Eye (tissue), 1 donor: ENCODE measurements at places on chromosomes 7 and 10.

DNA sequence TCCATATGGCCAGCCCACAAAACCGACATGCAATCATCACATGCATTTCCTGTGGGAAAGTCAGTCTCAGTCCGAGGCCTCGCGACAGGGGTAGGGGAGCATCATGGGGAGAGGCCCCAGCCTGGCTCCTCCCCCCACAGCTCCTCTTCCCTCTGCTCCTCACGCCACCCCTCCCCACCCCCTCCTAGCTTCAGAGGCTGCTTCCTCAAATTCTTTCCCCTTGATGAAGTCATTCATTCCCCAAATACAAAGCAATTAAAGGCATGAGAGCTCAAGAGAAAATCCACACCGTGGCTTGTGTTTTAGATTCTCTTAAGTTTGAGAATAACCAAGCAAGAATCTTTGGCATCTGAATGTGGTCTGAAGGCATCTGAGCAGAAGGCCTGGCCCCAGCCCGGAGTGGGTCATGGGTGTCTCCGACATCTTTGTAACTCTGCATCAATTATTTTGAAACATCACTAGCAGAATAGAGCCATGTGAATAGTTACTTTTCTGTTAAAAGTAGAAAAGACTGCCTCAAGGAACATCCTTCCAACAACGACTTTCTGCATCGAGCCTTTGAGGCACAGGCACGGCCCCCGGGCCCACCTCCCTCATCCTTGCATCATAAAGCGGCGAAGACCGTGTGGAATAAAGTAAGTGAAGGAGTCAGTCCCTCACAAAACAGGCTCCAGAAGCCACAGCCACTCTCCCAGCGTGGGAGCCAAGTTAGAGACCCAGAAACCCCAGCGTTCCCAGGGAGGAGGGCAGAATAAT lies 90.9 kb downstream of the DIP2C start:
- peak; percentile 58 for DNase-seq

GRCh38 chr7:40331915-40332314 lies 197.1 kb downstream of the SUGCT start:
- DNase-seq: no peak

DNA sequence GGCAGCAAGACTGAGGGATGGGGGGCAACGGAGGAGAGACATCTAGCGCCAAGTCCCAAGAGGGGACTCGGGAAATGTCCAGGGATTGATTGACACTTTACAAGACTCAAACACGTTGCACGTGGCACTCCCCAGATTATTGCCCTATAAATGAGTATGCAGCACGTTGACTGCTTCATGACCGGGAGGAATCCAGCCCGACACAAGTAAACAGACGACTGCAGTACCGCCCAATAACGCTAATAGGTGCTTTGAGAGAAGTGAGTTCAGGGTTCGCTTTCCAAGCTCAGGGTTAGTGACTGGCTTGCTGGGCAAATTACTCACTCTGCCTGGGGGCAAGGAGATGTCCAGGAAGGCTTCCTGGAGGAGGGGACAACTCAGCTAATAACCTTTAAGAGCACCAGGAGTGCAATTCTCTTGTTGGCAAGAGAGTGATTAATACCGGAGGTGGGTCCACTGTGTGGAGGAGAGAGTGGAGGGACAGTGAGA lies 73.3 kb upstream of the MYL10 start:
- no peak for DNase-seq

- DNase-seq: no peak
These were observed 726.8 kb downstream of the PARD3 start for GRCh38 chr10:34088208-34088794.

GRCh38 chr10:24950439-24950838 lies 2.0 kb downstream of the PRTFDC1 start:
- DNase-seq: peak; percentile 15

GRCh38 chr10:93999401-93999851 lies 5.7 kb downstream of the PLCE1 start:
- DNase-seq: peak; percentile 35

GRCh38 chr10:20443094-20443493 lies 454.0 kb downstream of the NEBL start:
- DNase-seq: no peak

- DNase-seq: peak; percentile 67
These were observed 22.4 kb downstream of the ADCYAP1R1 start for GRCh38 chr7:31074403-31075085.

GRCh38 chr10:79932841-79933379 lies 16.0 kb downstream of the SFTPD start:
- no peak for DNase-seq

DNA sequence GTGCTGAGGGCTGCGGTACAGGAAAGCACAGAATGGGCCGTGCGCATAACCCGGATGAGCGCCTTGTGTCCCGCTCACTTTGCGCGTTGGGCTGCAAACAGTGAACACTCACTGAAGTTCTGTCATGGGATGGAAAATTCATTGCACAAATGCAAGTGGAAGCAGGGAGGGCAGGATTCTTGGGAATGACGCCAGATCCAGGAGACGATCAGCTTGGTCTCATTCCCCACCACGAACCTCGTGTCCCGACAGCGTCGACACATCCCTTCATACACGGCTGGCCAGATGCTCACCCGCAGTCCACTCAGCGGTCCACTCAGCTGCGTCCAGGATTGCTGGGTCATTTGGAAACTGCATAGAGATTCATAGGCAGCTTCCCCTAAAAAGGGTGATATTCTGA lies 607.1 kb downstream of the SDK1 start:
- DNase-seq: no peak

- no peak for DNase-seq
These were observed 80.3 kb upstream of the GNAI1 start for GRCh38 chr7:80054356-80054755.

- no peak for DNase-seq
These were observed 358.7 kb downstream of the PHF14 start for GRCh38 chr7:11332186-11332864.

DNA sequence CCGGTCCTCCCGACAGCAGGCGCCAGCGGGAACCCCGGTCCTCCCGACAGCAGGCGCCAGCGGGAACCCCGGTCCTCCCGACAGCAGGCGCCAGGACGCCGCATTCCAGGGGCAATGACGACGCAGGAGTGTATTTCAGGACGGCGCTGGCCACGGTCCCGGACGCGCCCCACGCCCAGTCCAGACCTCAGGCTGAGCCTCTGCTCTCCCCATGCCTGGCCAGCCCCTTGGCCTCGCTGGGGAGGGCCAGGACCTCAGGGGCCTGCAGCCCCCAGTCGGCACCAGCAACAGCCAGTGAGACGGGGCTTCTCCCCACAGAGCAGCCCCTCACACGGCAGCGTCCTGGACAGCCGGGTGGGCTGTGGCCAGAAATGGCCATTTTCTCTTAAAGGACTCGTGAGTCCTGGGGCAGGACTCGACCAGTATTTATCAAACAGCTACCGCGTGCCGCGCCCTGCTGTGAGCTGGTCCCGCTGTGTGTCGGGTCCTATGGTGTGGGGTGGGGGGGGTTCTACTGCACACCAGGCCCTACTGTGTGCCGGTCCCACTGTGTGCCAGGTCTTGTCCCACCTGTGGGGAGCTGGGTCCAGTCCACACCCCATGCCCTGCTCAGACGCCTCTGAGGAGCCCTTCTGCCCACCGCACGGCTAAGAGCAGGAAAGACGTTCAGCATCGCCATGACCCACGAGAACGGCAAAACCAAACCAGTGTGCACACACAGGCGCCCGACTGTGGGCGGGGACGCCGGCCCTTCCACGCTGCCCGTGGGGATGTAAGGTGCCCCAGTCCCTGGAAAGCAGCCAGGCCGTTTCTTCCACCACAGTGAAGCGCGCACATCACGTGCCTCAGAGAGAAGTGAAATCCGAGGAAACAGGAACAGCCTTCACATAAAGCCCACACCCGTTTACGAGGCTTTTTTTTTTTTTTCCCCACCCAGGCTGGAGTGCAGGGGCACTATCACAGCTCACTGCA lies 33.3 kb downstream of the GET4 start:
- peak; percentile 52 for DNase-seq

GRCh38 chr7:112203365-112203739 lies 2.8 kb downstream of the DOCK4 start:
- no peak for DNase-seq

DNA sequence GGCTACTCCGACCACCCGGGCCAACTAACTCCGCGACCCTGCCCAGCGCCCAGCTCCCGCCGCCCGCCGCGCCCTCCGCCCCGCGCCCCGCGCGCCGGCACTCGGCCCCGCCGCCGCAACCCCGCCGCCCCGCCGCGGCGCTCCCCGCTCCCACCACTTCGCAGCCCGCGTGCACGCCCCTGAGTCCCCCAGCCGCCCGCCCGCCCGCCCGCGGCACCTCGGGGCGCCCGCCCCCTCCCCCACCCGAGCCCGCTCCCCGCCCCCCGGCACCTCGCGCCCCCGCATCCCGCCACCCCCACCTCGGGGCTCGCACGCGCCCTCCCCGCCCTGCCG lies 598 bp downstream of the JAZF1 start:
- DNase-seq: no peak

- no peak for DNase-seq
These were observed 152.6 kb upstream of the PRR15 start for GRCh38 chr7:29410996-29411395.

- no peak for DNase-seq
These were observed 239.0 kb upstream of the MKI67 start for GRCh38 chr10:128365156-128365725.

DNA sequence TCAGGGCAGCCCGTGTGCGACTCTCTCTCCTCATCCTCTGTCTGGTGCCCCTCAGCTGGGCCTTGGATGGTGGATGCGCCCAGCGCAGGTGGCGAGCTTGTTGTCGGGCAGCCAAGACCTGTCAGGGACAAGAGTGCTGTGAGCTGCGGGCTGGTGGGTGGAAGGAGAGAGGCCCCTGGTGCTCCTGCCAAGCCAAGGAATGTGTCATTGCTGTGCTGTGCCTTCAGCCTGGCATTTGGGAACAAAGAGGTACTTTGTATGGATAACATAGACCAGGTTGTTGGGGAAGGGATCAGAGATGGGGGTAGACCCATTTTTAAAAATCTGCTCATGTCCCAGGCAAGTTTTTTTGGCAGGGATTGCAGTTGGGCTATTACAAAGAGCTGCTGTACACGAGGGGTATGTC lies 120.9 kb downstream of the PKD1L1 start:
- DNase-seq: no peak

GRCh38 chr7:157793973-157794745 lies 457.4 kb downstream of the DNAJB6 start:
- peak; percentile 87 for DNase-seq

GRCh38 chr7:30650421-30650808 lies 31.8 kb downstream of the CRHR2 start:
- DNase-seq: peak; percentile 75

DNA sequence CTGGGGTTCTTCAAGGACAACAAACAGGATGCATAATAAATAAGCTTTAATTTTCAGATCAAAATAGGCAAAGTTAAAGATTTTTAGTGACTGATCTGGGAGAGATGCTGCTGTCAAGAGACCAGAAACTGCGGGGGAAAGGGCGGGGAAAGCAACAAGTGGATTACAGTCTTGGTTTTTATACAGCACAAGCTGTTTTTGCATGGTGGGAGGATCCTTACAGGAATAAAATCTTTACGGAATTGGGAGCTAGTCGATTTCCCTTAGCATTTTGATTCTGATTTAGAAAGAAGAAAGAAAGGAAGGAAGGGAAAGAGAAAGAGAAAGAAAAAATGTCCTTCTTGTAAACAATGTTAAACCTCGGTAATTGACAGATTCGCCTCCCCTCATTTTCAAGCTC lies 242.3 kb upstream of the SP8 start:
- peak; percentile 56 for DNase-seq

- peak; percentile 33 for DNase-seq
These were observed 2.0 kb upstream of the SFTPA1 start for GRCh38 chr10:79608505-79609375.

GRCh38 chr10:70906953-70907636 lies 18.7 kb upstream of the PCBD1 start:
- DNase-seq: no peak

- peak; percentile 86 for DNase-seq
These were observed 23.7 kb downstream of the EPHB4 start for GRCh38 chr7:100803398-100804161.

GRCh38 chr7:122402235-122402634 lies 97.7 kb upstream of the FEZF1 start:
- no peak for DNase-seq

DNA sequence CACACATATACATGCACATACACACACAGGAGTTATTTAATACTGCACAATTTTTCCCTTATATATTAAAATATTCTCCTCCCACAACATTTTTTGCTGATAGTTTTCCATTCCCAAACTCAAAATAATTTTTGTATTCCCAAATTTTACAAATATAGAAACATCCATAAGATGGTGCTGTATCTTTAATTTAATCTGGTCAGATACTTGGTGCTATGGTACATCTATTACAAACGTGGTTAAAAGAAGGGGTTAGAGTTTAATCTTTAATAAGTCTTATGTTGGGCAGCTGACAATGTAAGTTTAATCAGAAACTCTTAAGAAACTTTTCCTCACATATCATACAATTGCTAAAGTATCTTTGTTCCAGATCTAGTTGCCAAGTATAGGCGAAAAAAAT lies 10.2 kb upstream of the CADPS2 start:
- no peak for DNase-seq

- DNase-seq: no peak
These were observed 22.4 kb upstream of the FAM13C start for GRCh38 chr10:59384761-59385160.

- no peak for DNase-seq
These were observed 63.2 kb downstream of the VCL start for GRCh38 chr10:74061104-74061503.

DNA sequence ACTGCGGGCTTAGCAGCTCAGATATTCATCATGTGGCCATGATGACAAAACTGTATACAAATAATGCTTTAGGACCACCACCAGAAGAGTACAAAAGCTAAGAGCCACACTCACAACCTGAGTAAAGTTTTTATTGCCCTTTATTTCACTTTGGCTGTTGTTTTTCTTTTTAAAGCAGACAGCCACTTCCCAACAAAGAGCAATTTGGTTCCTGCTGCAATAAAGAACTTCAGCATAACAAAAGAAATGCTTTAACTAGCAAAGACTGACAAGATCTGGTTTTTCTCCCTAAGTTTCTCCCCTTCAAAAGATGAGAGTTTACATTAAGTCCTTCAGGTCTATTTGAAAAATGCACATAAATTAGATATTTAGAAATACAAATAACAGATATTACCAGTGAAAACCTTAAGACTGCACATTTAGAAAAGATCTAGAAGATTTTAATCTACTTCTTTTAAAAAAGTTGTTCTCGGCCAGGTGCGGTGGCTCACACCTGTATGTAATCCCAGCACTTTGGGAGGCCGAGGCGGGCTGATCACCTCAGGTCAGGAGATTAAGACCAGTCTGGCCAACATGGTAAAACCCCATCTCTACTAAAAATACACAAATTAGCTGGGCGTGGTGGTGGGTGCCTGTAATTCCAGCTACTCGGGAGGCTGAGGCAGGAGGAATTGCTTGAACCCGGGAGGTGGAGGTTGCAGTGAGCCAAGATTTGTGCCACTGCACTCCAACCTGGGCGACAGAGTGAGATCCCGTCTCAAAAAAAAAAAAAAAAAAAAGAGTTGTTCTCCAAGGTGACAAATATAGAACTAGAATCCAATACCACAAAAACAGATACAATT lies 59.4 kb downstream of the WAPL start:
- DNase-seq: no peak
